ENCODE measurements at places on chromosomes 4 and X. TPM values are rescaled to one million over a fixed set of nuclear protein-coding genes. Genes with fewer than 3 reads are reported as not detected.
A peak's percentile ranks its signal among the peaks of the same experiment; 100 is the strongest.

The TMEM154 gene
- total RNA-seq: 0.60 TPM

The FGFBP1 gene
- total RNA-seq: not detected

The FAM241A gene
- total RNA-seq: 3.0 TPM

The TIMM17B gene
- total RNA-seq: 106 TPM

The ZNF182 gene
- 4.7 TPM for total RNA-seq

The WAS gene
- total RNA-seq: 0.84 TPM

The KLHL5 gene
- 30.1 TPM for total RNA-seq

The KIAA0232 gene
- total RNA-seq: 14.1 TPM

The NKX6-1 gene
- 0.24 TPM for total RNA-seq

The DUX4 gene
- total RNA-seq: not detected

GRCh38 chr4:1363513-1363912 lies 16.5 kb downstream of the UVSSA start:
- no peak for DNase-seq

GRCh38 chr4:69617083-69617694 lies 22.3 kb downstream of the UGT2A2 start:
- peak; percentile 0 for DNase-seq

GRCh38 chr4:56764775-56765174 lies 56.7 kb downstream of the SPINK2 start:
- peak; percentile 45 for DNase-seq

DNA sequence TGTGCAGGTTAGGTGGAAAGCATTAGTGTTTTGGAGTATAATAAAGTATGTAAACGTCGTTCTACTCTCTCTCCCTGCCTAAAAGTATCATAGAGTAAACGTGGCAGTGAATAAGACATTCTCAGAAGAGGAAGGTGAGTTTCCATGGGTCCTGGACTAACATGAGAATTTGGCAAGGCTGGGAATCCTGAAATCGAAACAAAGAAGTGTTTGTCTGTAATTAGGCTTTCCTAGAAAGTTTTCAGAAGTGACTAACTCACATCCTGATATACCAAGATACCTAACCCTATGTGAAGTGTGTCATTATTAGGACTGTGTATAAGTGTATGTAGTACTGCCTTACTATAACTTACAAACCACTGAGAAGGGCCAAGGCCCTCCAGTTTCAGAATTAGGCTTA lies 50.7 kb upstream of the MAOA start:
- DNase-seq: no peak

DNA sequence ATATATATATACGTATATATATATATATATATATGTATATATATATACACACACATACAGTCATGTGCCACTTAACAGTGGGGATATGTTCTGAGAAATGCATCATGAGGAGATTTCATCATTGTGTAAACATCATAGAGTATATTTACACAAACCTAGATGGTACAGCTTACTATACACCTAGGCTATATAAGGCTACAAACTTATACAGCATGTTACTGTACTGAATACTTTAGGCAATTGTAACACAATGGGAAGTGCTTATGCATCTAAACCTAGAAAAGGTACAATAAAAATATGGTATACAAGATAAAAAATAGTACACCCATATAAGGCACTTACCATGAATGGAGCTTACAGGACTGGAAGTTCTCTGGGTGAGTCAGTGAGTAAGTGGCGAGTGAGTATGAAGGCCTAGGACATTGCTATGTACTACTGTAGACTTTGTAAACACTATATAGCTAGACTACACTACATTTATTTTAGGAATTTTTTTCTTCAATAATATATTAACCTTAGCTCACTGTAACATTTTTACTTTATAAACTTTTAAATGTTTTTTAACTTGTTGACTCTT lies 13.2 kb upstream of the CCSER1 start:
- no peak for DNase-seq

- DNase-seq: no peak
Measured at GRCh38 chr4:153467897-153468262, 1.7 kb downstream of the TMEM131L start.

- DNase-seq: no peak
Measured at GRCh38 chr4:33062155-33062806, 2342.1 kb downstream of the PCDH7 start.

GRCh38 chrX:67619253-67619652 lies 75.4 kb downstream of the AR start:
- DNase-seq: peak; percentile 92

GRCh38 chr4:119666653-119667091 lies 38.1 kb upstream of the PDE5A start:
- no peak for DNase-seq

DNA sequence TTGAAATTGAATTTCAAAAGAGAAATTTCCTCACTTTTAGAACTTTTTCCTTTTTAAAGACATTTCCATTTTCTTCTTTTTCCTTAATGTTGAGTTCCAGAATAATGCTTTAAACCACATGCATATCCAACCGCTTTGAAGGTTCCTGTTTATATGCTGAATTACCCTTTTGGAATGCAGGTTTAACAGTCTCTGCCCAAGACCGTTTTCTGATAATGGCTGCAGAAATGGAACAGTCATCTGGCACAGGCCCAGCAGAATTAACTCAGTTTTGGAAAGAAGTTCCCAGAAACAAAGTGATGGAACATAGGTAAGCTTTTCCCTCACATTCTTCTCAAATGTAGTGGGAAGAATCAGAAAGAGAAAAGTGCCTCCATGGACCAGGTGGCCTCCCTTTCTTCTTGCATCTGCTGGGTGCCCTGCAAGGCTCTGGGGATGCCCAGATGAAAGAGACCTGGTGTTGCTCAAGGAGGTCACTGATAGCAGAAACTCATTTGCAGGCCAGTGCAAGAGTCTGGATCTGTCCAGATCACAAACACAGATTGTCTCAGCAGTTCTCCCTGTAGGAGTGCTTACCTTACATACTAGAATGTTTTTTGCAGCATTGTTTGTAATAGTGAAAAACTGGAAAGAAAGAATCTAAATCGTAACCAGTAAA lies 42.9 kb downstream of the MOSPD2 start:
- peak; percentile 77 for DNase-seq

- peak; percentile 77 for DNase-seq
Measured at GRCh38 chr4:57094832-57095223, 15.4 kb downstream of the IGFBP7 start.

DNA sequence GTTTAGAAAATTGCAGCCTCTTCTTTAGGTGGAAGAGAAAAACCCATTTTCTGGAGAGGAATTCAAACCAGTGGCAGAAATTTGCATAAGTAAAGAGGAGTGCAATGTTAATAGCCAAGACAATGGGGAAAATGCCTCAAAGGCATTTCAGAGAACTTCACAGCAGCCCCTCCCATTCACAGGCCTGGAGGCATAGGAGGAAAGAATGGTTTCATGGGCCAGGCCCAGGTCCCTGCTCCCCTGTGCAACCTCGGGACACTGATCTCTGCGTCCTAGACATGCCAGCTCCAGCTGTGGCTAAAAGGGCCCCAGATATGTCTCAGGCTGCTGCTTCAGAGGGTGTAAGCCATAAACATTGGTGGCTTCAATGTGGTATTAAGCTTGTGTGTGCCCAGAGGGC lies 161.8 kb upstream of the CENPE start:
- no peak for DNase-seq

GRCh38 chr4:76058302-76058701 lies 16.2 kb upstream of the ART3 start:
- no peak for DNase-seq

DNA sequence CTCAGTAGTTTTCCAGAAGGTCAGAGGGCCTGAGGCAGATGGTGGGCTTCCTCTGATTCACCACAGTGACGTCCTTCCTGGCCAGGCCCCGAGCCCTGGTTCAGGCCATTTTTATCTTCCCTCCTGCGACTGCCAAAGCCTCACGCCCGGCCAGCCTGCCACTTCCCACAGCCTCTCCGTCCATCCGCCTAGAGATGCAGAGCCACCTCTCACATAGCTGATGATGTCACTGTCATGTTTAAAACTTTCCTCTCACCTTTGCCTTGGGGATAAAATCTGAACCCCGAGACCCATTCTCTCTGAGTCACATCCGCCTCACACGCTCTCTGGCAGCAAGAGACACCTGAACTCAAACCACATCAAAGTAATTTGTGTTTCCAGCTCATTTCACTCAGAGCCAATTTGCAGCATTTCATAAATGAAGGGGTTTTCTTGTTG lies 175.3 kb downstream of the QDPR start:
- DNase-seq: peak; percentile 75

- peak; percentile 46 for DNase-seq
Measured at GRCh38 chr4:186570193-186570996, 15.0 kb upstream of the MTNR1A start.

GRCh38 chrX:128929271-128930057 lies 593.8 kb downstream of the SMARCA1 start:
- DNase-seq: no peak

DNA sequence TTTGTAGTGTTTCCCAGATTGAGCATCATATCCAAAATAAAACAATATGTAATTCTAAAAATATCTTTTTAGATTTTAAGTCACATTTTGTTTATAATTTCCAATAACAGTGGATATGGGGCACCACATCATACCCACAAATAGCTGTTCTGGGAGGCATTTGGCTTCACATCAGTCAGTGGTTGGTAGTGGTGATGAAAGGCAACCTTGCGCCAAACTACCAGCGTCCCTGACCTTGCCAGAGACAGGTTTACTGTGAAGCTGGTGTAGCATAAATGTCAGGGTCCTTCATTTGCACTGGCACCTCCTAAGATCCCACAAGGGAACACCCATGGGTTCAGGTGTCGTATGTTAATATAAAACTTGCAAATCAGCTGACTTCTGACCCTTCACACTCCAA lies 222.2 kb downstream of the DCTD start:
- no peak for DNase-seq

- DNase-seq: no peak
Measured at GRCh38 chrX:103663981-103664762, 22.3 kb downstream of the MORF4L2 start.

GRCh38 chrX:703866-704265 lies 73.3 kb downstream of the SHOX start:
- DNase-seq: peak; percentile 16

GRCh38 chr4:140707325-140707724 lies 48.9 kb downstream of the TBC1D9 start:
- no peak for DNase-seq

DNA sequence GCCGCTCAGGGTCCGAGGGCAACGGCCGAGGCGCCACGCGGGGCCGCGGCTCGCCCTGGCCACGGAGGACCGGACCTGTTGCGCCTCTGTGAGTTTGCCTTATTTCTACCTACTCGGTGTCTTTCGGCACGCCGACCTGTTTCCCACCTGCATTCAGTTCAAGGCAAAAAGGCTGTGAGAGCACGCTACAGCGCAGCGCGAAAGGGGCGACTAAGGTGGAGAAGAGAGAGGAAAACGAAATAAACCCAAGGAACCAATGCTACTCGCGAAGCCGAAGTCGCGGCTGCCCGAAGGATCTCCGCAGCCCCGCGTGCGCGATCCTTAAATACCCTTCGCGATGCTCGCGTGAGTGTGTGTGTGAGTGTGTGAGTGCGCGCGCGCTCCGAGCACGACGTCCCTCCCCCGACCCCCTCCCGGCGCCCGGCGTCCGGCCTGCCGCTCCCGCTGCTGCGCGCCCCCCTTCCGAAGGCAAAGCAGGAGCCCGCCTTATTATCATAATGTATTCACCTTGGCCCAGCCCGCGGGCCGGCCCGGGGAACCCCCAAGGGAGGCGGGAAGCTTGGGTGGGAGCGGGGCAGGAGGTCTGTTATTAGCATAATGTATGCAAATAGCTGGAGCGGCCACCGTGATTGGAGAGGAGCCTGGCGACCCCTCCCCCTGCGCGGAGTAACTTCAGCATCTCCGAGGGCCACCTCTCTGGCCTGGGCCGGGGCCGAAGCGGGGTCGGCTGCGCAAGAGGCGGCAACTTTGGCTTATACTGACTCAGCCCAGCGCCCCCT lies at the start of gene COL25A1:
TSS of gene COL25A1 (minus strand) at position 298 of the 779 bp plus-strand sequence.
- peak; percentile 26 for DNase-seq

- no peak for DNase-seq
Measured at GRCh38 chrX:71540801-71541200, 7.9 kb downstream of the OGT start.

GRCh38 chrX:51837921-51838320 lies 55.5 kb upstream of the MAGED1 start:
- DNase-seq: no peak

GRCh38 chrX:40012039-40012867 lies 85.5 kb downstream of the BCOR start:
- DNase-seq: peak; percentile 79

GRCh38 chr4:111693758-111694157 lies 451.5 kb upstream of the FAM241A start:
- DNase-seq: no peak
